Astrocyte of the cerebellum (primary cell): ENCODE measurements at places on chromosomes 11 and 22.

DNA sequence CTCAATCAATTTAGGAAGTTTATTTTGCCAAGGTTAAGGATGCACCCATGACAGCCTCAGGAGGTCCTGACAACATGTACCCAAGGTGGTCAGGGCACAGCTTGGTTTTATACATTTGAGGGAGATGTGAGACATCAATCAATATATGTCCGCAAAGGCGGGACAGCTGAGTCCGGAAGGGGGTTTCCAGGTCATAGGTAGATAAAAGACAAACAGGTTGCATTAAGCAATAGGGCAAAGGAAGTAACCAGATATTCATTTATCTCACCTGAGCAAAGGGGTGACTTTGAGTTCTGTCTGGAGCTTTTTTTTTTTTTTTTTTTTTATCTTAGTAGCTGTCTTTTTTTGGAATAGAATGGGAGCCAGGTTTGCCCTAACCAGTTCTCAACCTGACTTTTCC lies 2.0 kb upstream of the TRIM34 start:
- DNase-seq: no peak

DNA sequence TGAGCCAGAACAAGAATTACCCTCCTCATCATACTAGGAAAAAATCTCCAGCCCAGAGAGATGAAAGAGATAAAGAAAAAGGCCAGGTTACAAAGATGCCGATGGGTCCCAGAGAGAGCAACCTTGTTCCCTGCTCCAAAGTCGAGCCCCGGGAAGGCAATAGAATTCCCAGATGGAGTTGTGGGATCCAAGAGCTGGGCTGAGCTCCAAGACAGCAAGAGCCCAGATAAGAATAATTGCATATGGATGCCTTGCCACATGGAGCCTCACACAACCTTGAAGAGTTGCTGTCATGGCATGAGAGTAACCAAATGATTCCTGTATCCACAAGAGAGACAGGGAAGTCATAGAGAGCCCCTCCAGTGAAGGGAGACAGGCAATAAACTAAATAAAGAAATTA lies 30.9 kb downstream of the IL10RA start:
- no peak for DNase-seq

DNA sequence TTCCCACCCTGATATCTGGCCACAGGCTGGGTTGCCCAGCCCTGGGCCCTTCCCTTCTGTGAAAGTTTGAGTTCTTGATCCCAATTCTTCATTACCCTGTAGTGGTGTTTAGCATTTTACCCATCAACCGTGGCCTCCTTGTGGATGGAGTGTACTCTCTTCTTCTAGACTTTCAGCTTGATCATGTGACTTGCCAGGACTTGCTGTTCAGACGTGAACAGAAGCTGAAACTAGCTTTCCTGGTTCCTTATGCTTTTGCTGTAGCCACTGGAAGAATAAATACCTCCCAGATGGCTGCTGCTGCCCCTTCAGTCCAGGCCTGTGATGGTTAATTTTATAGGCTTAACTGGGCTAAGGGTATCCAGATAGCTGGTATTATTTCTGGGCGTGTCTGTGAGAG lies 32.7 kb upstream of the DAGLA start:
- no peak for DNase-seq

DNA sequence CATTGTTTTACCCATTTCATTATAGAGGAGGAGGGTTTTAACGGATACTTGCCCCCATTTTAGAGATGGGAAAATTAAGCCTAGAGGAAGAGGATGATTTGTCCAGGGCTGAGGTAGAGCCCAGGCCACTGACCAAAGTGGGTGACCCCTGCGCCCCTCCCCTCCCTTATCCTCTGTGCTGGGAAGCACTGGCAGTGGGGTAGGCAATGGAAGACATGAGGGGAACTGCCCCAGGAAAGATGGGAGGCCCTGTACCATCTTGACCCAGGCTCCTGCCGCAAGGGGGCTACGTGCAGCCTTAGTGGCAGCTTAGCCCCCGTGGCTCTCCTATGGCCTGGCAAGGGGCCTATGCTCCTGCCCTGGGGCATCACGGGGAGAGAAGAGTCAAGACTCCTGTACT lies 76.4 kb upstream of the MYOD1 start:
- DNase-seq: no peak

GRCh38 chr11:122068837-122069236 lies 47.2 kb downstream of the BLID start:
- DNase-seq: no peak

- DNase-seq: no peak
Observed at GRCh38 chr11:73321604-73322381, 13.7 kb downstream of the ARHGEF17 start.

GRCh38 chr11:108766596-108767173 lies 101.8 kb downstream of the DDX10 start:
- DNase-seq: no peak

GRCh38 chr11:12259956-12260355 lies 117.4 kb upstream of the PARVA start:
- no peak for DNase-seq

- no peak for DNase-seq
Observed at GRCh38 chr11:128468111-128468510, 119.2 kb downstream of the ETS1 start.
